ENCODE measurements at places on chromosomes 7 and 10. TPM values are rescaled to one million over a fixed set of nuclear protein-coding genes. Genes with fewer than 3 reads are reported as not detected.
A peak's percentile ranks its signal among the peaks of the same experiment; 100 is the strongest.

Gene ABCB1
- total RNA-seq, result 8.9 TPM

Gene FAS
- total RNA-seq, result 48.6 TPM

Gene IGF2BP3
- 0.61 TPM for total RNA-seq

Gene CEP41
- 28.0 TPM for total RNA-seq

Gene SEMA4G
- total RNA-seq, result 1.2 TPM

Gene FXYD4
- not detected for total RNA-seq

Gene HACD1
- 2.8 TPM for total RNA-seq

Gene PHYHIPL
- total RNA-seq, result not detected

Gene HSPA14
- total RNA-seq, result 36.1 TPM

DNA sequence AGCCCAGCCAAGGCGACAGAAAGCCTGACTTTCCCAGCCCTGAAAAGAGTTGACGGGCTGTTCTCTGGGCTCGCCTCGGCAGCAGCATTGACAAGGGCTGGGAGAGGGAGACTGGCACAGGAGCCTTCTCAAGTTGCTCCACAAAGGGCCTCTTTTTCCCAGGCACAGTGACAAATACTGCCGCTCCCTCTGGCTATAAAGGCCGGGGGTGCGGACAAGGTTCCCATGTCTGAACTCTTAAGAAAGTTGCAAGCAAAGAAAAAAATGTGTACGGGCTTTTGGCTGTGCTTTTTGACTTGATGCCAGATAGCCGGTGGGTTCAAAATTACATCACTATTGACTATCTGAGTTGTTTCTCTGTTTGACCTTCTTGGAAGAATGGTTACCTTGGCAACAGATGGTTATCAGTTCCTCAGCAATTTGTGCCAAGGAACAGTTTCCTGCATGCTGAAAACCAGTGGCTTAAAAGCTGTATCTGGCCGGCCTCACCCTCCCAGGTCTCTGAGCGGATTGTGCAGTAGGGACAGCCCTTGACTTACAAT lies 115.9 kb upstream of the EEPD1 start:
- DNase-seq, result no peak

DNA sequence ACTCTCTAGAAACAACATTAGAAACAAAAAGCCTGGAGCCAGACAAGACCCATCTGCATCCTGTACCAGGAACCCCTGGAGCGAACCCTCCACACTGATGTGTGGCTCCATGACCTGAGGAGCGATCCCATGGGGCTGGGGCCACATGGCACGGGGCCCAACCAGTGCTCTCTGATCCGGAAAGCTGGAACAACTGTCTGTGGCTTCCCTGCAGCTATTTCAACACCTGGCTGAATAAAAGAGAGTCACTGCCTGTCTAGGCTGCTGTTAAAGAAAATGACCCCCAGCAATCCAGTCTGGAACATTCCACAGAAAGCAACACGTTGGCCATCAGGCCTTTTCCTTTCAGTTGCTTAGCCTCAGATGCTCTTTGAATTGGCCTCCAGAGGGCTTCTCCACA lies 20.9 kb downstream of the UROS start:
- no peak for DNase-seq

DNA sequence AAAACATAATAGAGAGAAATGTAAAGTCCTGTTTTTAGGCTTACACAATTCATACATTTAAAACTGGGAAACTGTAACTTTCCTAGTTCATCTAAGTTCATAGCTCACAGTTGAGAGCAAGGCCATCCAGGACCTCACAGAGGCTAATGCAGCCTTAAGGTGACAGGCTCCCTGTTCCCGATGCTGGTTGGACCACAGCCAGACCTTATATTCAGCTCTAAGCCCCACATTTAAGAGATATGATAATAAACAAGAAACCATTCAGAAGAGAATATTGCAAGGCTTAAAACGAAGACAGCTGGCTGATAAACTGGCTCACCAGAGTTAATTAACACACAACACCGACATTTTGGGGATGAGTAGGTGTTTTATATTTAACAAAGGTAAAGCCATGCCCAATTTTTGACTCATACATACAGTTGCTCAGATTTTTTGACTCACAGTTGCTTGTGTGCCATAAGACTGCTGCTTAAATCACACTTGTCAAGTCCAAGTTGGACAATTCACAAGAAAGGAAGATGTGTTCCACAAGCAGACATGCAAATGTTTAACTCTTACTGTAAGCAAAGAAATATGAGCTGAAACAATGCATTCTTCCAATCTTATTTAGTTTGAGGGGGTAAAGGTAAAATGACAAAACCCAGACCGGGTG lies 41.1 kb upstream of the TMEM213 start:
- DNase-seq, result no peak

DNA sequence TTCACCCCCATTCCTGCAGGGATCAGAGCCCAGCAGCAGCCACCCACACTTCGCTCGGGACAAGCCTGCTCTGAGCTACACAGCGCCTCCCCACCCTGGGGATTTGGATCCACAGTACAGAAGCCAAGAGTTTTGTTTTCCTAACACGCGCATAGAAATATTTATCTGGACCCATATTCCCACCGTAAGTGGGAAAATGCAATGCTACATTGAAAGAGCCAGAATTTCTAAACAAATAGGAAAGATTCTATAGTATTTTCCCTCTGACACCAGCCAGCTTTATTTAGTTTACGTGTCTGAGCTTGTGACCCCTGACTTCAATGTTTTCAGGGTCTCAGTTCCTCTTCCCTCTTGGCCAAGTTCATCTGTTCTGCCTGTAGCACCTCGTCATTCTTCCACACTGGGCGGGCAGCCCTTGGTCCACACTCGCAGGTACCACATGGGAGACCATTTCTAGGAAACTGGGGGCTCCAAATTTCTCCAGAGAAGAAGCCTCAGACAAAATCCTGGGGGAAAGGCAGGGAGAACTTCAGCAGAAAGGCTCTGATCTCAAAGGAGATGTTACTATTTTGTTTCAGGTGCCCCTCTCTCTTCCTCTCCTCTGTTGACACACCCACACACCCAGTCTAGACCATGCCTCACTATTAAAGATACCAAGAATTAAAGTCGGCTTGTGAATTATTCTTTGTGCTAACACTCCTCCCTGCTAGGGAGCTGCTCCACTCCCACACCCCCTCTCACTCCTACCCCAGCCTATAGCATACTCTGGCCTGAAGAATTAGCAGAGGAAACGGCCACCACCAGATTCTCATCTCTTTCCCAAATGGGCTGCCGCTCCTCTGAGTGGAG lies 116.0 kb upstream of the PCGF5 start:
- DNase-seq, result no peak

- no peak for DNase-seq
Observed at GRCh38 chr10:49091450-49092210, 23.7 kb downstream of the VSTM4 start.

GRCh38 chr10:98411166-98411565 lies 3.8 kb downstream of the PYROXD2 start:
- no peak for DNase-seq

DNA sequence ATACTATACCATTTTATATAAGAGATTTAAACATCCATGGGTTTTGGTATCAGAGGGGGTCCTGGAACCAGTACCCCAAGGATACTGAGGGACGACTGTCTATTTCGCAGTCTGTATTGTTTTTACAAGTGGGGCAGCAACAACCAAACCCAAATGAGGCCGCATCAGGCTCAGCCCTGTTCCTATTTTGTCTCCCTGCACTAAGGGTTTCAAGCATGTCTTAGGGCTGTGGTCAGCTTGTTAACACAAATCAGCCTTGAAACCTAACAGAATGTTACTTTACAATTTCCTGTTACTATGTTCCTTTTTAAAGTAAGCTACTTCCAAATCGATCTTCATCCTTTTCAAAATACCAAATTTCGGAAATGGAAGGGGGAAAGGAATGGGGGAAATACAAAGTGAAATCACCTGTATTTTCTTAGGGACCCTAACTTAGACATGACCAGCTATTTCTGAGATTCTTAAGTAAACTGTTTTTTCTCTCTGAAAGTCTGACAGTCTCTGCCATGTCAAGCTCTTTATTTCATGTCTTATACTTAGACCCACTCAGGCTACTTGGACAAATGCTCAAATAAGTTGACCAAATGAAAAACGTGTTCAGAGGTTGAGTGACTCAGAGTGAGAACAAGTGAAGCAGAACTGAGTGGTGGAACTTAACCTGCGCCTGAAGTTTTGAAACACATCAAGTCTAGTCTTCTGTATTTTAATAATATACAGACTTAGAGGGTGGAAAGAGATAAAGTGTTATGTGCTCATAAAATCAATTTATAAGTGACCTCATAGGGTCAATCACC lies 75.8 kb downstream of the C1GALT1 start:
- DNase-seq, result peak; percentile 20

DNA sequence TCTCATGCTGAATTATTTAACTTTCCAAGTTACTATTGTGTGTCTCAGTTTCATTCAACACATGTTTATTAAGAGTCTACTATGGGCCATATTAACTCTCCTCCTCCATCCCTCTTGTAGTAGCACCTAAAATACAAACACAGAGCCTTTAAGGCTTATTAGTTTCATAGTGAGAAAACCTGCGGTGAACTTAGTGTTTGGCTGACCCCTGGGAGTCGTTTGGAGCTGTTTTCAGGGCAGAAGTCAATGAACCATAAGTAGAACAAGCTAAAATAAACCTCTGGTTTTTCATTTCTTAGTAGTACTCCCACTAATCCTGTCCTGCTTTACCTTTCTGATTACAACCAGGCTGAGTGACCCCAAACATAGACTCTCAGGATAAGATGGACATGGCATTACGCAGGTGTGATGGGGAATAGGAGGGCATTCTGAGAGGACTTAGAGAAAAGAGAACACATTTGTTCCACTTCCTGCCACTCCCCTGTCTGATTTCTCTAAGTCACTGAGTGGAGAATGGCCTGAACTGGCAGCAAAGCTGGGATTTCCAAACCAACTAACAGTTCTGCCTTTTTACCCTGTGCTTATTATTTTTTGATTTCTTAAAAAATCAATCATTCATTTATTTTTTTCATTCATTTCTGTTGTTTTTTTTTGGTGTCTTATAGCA lies 74.5 kb downstream of the LRMDA start:
- no peak for DNase-seq

DNA sequence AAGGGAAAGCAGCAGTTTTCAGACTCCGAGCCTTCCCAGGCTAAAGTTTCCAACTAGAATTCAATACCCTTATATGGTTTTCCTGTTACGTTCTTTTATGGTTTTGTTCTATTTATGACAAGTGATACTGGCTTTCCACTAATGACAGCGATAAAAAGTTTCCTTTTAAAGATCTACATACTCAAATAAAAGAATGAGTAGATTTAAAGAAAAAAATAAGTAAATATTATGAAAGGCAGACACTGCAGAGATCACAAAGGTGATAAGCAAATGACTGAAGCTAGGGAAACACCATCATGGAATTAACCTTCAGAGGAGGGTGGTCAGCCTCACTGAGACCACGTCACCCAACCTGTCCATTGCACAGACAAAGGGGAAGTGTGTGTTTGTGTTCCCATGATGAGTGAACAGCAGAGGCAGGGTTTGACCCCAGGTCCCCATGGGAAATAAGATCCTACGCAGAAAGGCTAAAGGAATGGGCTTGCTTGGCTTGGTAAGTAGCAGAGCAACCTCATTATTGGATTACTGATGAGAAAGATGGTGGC lies 4.0 kb downstream of the VSIR start:
- DNase-seq, result no peak

- no peak for DNase-seq
Observed at GRCh38 chr10:112938808-112939482, 11.1 kb upstream of the TCF7L2 start.

GRCh38 chr7:28558236-28558635 lies 145.9 kb downstream of the CREB5 start:
- DNase-seq, result no peak

GRCh38 chr7:75880242-75880641 lies 1.4 kb downstream of the RHBDD2 start:
- no peak for DNase-seq

DNA sequence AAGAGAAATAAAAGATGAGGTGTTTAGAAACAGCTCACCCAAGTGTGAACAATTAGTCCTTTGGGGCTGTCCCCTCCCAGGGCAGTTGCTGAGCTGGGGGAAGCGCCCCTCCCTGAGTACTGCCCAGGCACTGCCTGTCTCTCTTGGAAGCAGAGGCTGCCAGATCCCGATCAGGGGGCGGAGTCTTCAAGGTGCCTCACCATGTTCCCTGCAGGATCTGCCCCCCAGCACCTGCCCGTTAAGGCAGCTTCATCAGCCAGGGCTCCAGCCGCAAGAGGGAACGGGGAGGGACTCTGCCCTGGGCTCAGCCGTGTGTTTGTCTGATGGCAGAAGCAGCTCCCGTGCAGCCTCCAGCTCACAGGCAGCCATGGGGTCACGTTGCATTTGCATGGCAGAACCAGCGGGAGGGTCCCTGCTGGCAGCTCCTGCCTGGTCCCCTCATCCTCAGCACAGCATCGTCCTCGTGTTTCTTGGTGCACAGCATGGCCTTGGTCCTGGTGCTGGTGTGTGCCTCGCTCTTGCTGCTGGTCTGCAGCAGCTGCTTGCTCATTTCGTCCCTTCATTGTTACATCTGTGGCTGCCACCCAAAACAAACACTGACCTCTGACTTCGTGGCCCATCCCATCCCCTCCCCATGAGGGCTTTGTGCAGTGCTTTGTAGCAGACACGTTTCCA lies 10.7 kb upstream of the DPYSL4 start:
- no peak for DNase-seq

- no peak for DNase-seq
Observed at GRCh38 chr10:132061030-132061429, 4.7 kb upstream of the JAKMIP3 start.
